Lung (tissue), 17 donors: ENCODE measurements at places on chromosomes 5 and 9.
A peak's percentile ranks its signal among the peaks of the same experiment; 100 is the strongest.

DNA sequence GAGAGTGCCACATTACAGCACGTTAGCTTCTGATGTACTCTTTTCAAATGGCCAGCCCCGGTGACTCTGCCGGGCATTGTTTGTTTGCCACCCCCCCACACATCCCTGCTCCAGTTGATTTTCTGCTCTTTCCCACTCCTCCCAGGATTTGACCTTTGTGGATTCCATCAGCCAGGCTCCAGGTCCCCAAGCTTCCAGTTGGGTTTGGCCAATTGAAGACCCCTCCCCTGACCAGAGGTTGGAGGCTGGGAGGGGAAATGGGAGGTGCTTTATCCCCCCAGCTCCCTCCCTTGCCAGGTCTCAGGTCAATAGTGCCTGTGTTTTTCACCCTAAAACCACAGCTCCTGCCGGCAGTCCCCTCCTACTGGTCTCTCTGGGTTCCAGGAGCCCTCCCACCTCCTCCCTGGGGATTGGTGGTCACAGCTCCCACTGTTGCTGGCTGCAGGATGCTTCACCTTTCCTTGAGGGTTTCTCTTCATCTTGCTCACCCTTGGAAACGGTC lies 34.9 kb downstream of the IRF1 start:
- no peak for DNase-seq

GRCh38 chr9:84485539-84485938 lies 145.0 kb upstream of the SLC28A3 start:
- no peak for DNase-seq

- no peak for DNase-seq
These were observed 48.1 kb downstream of the ITGA2 start for GRCh38 chr5:53037141-53037859.

DNA sequence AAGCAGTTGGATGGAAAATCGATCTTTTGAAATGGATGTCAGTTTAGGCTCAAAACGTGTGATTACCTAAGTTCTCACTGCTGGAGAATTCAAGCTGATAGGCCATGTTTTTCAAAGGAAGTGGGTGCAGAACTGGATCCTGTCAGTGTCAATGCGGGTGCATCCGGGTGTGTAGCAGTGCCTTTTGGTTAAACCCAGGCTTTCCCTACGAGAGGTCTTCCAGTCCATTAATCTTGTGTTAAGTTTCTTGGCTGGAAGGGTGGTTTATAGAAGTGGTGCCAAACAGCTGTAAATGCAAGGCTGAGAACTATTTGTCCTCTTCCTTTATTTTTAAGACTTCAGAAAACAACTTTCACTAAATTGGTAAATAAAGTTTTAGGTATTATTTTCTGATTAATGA lies 71.9 kb downstream of the DAPK1 start:
- DNase-seq = peak; percentile 94

GRCh38 chr5:167284222-167284890 lies 1007.1 kb upstream of the WWC1 start:
- DNase-seq = no peak

- no peak for DNase-seq
These were observed 1.2 kb upstream of the SIL1 start for GRCh38 chr5:139199321-139199720.

DNA sequence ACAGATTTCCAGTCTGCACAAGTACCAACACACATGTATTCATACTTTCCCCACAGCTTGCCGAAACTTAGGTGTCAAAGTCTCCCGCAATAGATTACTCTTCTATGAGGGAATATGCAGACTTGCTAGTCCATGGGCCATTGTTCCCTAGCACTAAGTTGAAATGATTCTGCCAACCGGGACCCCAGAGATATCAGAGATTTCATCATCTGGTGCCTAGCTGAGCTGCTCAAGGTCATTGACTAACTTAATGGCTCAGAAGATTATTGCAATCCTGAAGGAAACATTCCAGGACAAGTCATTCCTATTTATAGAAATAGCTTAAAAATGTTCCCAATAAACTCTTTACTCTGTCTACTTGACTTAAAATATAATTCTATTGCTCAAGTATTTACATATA lies 202.6 kb downstream of the PIK3R1 start:
- DNase-seq = no peak
